ENCODE measurements at places on chromosomes 16 and 17.
A peak's percentile ranks its signal among the peaks of the same experiment; 100 is the strongest.

DNA sequence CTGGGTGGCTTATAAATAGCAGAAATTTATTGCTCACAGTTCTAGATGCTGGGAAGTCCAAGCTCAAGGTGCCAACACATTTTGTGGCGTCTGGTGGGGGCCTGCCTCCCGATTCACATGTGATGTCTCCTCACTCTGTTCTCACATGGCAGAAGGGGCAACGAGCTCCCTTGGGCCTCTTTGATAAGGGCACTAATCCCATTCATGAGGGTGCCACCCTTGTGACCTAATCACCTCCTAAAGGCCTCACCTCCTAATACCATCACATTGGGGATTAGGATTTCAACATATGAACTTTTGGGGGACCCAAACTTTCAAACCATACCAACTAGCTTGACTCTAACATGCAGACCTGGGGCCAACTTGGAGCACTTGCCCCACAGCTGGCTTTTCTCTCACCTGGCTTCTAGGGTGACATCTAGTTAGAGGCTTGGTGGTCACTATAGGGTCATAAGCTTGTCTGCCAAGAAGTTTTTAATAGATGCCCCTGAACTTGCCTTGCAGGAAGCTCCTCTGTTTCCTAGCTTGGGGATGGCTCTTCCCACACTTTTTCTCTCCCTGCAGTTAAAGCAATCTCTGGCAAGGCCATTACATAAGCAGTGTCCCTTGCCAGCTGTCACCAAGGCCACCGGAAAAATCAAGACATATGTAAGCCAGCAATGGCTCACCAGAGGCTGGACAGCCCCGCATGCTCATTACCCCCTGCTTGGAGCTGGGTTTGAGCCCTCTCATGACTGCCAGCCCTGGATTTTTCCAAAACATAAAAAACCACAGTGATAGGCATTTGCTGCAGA, 8.4 kb upstream of the MED9 start:
- no peak for DNase-seq

DNA sequence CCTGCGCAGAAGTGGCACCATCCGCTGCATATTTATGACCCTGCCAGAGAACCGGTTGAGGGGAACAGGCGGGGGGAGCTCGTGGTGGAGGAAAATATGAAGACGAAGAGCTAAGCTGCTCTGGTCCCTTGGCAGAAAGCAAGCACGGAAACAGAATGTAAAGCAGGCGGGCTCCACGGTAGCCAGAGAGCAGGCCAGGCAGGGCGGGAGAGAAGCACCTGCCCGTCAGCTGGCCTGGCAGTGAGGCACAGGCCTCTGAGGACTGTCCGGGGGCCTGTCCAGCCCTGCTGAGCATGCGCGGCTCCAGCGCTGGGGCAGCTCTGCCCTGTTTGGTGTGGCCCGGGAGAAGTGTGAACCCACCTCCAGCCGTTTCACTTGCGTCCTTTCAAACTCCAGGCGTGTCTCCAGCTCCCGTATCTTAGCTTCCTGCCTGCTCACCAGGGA, 46.7 kb downstream of the PIPOX start:
- peak; percentile 84 for DNase-seq

DNA sequence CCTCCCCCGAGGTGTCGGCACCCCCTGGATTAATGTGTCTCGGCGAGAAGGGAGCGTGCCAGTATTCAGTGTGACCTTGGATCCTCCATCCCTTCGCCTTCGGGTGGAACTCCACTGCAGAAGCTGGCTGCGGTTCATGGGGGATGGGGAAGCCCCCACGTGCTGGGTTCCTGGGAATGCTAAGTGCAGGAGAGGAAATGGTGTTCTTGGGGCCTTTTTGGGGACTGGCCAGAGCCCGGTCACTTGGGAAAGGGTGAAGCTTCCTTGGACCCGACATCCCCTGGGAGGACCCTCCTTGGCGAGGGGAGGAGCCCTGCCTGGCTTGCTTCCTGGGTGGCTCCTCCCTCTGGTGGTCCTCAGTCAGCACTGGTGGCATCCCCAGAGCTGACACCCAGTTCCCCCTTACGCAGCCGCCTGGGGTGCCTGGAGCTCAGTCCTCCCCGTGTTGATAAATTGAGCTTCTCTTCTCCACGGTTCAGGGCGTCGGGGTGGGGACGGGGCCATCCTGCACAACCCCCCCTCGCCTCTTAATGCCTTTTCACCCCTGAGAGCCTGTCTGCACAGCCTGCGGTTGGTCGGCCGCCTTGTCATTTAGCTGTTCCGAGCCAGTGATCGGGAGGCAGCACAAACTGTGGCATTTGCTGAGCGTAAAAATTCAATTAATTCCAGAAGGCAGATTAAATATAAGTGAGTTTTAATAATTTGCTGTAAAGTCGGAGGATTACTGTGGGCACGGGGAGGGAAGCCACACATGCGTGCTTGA, 30.7 kb upstream of the GSE1 start:
- no peak for DNase-seq

DNA sequence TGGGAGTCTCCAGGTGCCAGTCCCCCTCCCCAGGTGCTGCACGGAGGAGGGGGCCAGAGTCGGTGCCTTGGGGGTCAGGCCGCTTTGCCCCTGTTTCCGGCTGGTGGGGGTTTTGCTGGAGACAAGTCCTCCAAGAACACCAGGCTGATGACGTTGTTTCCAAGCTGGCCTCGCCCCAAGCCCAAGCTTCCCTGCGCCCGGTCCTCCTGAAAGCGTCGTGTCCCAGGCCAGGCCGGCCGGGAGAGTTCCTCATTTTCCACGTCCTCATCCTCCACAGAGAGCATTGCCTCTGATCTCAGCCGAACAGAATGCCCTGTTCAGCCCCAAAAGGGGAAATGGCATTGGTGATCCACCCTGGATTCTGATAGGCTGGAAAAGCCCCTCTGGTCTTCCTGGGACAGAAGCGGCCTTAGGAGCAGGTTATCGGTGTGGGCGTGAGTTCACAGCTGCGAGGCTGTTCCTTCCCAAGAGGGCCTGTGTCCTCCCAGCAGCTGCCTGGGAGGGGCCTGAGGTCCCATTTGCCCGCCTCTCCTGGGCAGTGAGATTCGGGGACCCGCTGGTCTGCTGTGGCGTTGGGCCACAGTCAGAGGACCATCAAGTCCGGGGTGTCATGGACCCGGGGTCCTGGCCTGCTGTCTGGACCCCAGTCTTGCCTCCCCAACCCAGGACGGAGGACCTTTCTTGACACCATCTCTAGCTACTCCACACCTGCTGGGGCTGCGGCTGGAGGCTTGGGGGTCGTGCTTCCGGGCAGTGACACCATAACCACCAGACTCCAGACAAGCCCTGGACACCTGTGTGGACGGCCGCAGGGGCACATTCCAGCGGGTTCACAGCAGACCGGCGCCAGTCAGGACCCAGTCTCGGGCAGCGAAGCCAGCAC, 7.1 kb downstream of the SOX8 start:
- DNase-seq, result no peak

- no peak for DNase-seq
Measured at GRCh38 chr17:79531191-79532095, 79.4 kb downstream of the RBFOX3 start.

- no peak for DNase-seq
Measured at GRCh38 chr17:72477491-72477890, 356.7 kb downstream of the SOX9 start.

DNA sequence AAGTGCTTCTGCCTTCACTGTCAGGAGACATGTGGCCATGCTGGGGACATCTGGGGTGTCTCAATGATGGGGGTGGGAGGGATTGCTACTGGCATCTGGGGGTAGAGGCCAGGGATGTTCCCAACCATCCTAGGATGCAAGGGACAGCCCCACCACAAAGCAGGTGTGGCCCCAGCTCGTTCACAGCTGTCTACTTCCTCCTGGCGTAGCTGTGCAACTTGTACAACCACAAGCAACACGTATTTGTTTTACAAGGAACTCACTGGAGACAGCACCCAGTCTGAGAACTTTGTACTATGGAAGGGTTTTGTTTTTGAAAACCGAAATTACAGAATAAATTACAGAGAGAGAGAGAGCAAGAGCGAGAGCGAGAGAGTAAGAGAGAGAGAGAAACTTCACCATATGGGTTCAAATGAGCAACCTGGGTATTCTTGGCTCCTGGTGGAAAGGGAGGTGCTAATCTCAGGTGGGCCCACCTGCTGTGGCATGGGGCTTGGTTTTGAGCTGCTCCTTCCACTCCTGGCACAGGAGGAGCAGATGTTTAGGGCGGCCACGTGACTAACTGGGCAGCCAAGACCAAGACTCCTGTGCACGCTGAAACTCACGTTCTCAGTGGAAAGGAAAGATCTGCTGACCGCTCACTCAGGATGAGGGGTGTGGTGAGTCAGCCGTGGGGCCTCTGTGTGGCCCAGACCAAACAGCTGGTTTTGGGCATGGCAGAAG, 17.5 kb upstream of the TNFRSF13B start:
- no peak for DNase-seq

DNA sequence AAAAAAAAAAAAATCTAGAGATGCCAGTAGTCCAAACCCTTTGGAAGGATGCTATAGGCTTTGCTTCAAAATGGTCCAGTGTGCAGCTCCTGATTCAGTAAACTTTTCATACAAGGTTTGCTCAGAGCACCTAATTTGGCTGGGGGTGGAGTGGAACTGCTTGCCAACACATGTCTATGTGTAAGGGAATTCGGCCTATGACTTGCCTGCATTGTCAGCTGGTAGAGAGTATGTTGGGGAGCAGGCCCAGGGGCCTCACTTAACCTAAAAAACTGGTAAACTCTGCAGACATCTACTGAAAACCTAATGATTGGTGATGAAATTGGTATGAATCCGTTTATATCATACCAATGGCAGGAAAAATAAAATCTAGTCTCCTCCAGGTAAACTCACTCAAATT, 1.5 kb upstream of the MFSD6L start:
- no peak for DNase-seq

GRCh38 chr17:69856946-69857345, 218.1 kb upstream of the KCNJ16 start:
- DNase-seq, result no peak

DNA sequence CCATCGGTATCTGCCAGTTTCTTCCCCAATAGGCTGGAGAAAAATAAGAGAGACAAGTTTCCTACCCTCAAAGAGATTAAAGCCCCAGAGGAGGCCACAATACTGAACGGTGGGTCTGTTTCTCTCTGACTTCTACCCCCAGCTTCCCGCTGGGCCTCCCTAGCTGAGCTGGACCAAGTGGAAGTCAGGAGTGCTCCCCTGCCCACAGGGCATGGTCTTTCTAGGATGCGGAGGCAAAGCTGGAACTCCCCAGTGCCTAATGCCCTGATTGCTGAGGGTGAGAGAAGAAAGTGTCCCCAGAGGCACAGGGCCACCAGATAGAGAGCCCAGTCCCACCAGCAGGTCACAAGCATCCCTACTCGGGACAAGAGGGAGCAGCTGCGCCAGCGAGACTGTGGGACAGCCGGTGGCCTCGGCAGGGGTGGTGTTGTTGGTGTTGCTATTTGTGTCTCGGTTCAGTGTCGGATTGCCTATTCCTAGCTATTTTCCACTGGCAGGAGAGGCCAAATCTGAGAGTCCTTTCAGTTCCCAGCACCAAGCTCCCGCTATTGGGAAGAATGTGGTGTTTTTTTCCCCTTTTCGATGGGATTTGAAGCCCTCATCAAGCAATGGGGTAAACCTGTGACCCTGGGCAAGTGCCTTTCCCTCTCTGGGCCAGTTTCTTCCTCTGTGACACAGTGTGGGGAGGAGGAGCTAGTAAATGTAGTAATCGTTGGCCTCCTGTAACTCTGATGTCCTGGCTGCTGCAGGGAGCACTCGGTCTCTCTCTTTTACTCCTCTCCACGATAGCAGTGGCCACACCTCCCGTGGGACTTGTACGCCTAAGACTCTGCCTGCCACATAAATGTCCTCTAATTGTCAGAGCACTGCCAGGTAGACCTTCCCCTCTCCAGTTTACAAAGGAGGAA, 22.5 kb upstream of the TBX2 start:
- no peak for DNase-seq

DNA sequence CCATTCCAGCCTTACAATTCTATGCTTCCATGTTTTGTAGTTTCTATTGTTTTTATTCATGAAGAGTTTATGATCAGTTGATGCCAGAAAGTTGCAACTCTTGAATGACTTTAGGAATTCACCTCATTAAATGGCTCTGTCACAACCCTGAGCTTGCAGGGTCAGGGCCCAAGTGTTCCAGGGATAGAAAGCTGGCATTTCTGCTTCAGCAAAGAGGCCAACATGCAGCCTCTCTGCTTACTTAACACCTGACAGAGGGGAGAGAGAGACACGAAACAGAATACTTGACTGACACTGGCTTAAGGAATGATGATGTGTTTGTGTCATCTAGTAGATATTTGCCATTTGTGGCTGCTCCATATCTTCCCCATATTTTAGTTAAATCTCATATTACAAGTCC, 328.1 kb downstream of the CA10 start:
- no peak for DNase-seq

- DNase-seq, result peak; percentile 36
Measured at GRCh38 chr16:10827691-10828341, 9.2 kb upstream of the TVP23A start.

DNA sequence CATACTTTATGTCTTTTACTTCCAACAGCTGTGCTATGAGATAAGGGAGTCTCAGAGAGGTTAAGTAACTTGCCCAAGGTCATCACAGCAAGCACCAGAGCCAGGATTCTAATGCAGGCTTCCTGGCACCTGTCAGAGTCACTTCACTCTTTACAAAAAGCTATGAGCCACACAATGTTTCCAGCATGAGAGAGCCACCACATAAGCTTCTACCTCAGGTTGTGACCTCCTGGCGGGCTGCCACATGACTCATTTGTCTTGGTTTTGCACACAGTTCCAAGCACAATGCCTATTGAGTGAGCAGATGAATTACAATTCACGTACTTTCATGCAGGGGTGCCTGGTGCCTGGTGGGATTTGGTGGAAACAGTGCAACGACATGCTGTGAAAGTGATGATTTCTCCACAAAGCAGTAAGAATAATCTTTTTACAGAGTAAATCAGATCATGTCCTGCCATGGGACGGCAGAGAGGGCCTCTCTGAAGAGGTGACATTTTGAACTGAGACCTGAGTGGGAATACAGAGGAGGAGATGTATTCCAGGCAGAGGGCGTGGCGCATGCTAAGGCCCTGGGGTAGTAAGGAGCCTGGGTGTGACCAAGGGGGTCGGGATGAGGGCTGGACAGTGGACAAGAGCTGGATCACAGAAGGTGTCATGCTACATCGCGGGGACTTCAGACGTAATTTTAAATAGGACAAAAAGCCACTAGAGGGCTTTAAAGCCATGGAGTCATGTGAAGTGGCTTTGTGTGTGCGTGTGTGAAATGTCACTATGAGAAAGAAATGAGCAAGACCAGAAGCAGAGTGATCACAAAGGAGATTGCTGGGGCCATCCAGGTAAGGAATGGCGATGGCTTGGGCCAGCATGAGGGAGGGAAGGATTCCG, 53.4 kb downstream of the CACNG3 start:
- no peak for DNase-seq

Data from midbrain (tissue), 1 donor.